ENCODE measurements at places on chromosomes 5 and 9. TPM values are rescaled to one million over a fixed set of nuclear protein-coding genes. Genes with fewer than 3 reads are reported as not detected.

The PLAC8L1 gene
- not detected for total RNA-seq

- no peak for DNase-seq
Measured at GRCh38 chr5:82354543-82354942, 76.4 kb upstream of the RPS23 start.

DNA sequence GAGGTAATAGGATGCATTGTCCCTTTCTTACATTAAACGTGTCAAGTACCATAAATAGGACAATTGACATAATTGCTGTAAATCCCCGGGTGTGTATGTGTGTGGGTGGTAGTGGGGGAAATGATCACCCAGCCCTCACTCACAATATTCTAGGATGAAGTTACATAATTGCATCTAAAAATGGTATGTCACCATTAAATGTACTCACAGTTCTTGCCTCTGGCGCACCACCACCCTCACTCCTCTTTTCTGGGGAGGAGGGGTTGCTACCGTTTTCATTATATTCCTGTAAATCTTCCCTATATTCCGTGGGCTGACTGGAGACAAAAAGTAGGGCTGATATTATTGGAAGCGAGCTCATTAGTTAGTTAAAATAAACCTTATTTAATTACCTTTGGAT is 563.8 kb downstream of the TLR4 start:
- DNase-seq: no peak

DNA sequence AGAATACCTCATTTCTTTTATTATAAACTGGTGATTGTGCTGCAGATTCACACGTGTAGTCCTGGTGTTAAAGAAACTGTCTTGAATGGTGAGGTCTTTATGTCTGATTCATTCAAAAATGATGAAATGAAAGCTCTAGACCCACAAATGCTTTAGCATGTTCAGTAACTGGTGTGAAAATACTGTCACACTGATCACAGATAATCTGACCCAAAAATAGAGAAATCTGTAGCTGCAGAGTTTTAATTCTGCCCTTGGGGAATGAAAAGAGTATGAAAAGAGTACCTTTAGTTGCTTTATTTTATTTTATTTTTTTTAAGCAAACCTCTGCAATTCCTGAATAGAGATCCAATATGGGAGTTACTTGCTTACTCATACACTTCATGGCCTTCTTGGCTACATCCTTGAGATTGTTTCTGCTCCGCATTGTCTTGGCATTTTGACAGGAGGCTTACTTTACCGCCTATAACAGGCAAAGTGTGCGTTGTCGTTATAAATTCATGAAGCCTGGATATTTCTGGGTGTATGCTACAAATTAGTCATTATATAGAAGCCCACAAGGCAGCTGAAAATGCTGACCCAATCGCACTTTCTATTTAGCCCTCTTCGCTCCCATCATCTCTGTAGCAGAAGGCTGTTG is 2.7 kb downstream of the RGMB start:
- no peak for DNase-seq

DNA sequence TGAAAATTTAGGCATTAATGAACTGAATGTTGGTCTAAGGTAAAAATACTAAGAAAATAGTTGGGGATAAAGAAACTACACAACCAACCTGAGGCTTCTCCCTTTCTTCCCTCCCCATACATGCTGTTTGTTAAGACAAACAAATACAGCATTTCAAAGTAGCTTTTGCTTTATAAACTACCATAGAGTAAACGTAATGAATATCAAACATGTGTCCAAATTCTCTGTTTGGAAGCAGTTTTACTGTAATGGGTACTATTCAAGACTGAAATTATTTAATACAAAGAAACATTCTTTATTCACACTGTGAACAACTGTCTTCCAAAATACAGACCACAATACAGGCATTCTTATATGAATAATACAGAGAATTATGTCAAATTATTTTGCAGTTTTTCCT is 52.0 kb downstream of the SLC44A1 start:
- no peak for DNase-seq

- peak; percentile 67 for DNase-seq
Measured at GRCh38 chr5:77379558-77380061, 112.5 kb downstream of the WDR41 start.

GRCh38 chr5:64900618-64901017 is 131.9 kb downstream of the CWC27 start:
- DNase-seq: no peak
